KG1 (cell line): ENCODE measurements at places on chromosomes 1 and 21.

DNA sequence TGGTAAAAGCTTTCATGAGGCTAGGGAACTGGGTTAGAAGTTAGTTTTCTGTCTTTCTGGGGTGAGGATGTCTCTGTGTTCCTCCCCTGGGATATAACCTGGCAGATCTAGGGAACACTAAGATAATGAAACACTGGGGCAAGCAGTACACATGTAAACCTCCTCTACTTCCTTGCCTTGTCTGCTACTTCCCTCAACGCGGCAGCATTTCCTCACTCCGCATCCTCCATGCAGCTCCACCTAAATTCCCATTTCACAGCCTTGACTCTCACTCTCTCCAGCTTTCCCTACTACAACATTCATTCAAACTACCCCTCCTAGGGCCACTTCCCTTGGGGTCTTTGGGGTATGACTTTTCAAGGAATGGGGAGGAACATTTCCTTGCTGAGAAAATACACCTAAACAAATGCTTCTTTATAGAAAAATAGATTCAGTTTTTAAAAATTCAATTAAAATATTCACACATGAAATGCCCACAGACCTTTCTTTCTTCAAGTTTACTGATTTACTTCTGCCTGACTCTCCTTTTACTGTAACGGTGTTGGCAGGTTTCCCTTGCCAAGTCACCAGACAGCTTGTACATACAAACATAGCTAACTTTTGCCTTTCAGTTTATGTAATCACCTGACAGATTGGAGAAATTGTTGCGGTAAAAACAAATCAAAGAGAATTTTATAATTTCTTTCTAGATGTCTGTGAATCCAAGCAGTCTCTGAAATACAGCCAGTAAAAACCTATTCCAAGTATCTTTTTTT lies 90.1 kb downstream of the TNFSF18 start:
- no peak for DNase-seq

GRCh38 chr1:111442457-111442856 lies 6.6 kb downstream of the WDR77 start:
- DNase-seq, result no peak

GRCh38 chr21:25938658-25939395 lies 204.1 kb downstream of the GABPA start:
- no peak for DNase-seq

DNA sequence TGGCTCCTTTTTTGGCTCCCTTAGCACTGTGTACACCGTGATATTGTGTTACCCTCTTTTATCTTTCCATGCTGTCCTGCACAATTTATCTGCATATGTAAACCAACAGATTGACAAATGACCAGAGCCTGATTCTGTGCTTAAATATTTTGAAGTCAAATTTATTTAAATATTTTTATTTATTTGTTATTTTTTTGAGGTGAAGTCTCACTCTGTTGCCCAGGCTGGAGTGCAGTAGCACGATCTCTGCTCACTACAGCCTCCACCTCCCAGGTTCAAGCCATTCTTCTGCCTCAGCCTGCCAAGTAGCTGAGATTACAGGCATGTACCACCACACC lies 12.8 kb downstream of the PMF1 start:
- no peak for DNase-seq

DNA sequence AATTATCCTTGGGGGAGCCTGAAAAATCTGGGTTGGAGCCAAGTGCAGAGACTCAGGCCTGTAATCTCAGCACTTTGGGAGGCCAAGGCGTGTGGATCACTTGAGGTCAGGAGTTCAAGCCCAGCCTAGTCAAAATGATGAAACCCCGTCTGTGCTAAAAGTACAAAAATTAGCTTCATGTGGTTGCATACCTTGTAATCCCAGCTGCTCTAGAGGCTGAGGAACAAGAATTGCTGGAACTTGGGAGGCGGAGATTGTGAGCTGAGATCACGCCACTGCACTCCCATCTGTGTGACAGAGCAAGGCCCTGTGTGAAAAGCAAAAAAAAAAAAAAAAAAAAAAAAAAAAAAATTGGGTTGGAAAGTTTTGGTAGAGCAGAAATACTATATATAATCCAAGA lies 1563.6 kb upstream of the PRMT6 start:
- no peak for DNase-seq

GRCh38 chr1:112934577-112934976 lies 21.4 kb downstream of the SLC16A1 start:
- DNase-seq, result no peak

- no peak for DNase-seq
These were observed 49.9 kb downstream of the PRKCZ start for GRCh38 chr1:2099886-2100779.
